ENCODE measurements at places on chromosomes 12 and 14. TPM values are rescaled to one million over a fixed set of nuclear protein-coding genes. Genes with fewer than 3 reads are reported as not detected.

DNA sequence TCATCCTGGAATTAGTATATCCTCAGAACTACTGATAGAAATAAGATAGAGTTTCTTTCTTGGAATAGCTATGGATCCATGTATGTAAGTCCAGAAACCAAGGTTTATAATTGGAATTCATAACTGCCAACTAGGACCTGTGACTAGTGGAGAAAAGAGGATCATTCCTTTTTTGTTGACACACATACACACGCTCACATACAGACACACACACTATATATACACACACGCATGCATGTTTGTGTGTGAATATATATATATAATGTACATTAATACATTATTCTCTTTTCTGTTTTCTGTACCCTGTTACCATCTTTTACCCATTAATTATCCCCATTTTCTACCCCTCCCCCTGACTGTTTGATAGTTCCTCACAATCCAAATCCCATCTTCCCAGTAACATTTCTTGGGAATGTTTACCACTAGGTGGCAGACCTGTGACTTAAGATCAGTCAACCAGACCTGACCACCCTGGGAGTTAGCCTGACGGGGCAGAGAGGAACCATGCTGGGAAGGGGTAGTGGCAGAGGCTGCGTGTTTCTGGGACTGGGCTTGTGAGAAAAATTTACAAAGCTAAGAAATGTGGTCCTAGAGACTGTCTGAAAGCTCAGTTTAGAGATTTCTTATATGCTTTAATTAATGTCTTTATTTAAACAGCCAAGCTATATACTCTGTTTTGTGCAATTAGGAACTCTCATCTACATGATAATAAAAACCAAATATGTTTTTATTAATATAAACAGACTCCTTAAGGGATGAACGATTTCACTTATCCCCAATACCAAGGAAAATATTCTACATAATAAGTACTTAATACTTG is 308.0 kb downstream of the PPFIA2 start:
- peak; percentile 85 for DNase-seq

GRCh38 chr14:68477461-68478085 is 315.3 kb downstream of the ZFP36L1 start:
- DNase-seq, result no peak

- DNase-seq, result no peak
These were observed 278.5 kb downstream of the ADAMTS20 start for GRCh38 chr12:43273467-43273866.

DNA sequence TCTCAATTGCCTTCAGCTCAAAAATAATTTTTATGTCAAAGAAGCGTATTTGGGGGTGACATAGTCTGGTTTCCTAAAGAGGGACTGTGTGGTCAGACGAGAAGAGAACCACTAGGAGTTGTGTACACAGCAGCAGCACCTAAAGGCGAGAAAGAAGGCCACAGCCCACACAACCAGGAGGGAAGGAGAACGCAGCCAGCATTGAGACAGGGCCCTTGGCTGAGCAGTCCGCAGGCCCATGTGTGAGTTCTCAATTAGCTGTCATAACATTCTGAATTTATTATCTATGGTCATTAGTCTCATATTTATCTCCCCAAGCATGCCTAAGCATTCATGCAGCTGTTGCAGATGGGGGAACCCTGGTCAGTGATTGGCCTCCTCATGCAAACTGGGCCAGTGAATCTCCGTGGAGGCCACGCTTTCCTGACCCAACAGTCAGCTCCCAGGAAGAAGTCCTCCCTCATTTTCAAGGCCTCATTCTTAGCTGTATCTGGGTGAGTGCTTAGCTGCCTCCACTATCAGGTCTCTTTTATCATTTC is 81.2 kb upstream of the ATF7IP start:
- DNase-seq, result no peak

- DNase-seq, result no peak
These were observed 37.7 kb upstream of the NR1H4 start for GRCh38 chr12:100435957-100436356.

DNA sequence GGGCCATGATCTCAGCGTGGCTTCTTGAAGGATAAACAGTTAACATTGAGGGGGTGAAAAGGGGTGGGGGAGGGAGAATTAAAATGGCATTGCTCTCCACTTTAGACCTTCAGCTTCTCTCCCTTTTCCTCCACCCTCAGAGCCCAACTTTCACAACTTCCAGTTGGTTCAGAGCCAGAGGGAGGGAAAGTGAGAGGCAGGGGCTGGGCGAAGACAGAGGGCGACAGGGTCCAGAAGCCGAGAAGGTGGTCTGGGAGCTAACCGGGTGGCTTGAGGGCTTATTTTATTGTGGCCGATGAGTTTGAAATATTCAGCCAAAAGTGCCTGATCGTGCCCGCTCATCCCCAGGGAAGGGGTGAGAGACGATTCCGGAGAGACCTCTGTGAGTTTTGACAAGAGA is 4.1 kb downstream of the BMP4 start:
- DNase-seq, result no peak

GRCh38 chr12:118356809-118357256 is 15.9 kb downstream of the TAOK3 start:
- peak; percentile 90 for DNase-seq

GRCh38 chr14:54533100-54533499 is 23.4 kb downstream of the CGRRF1 start:
- DNase-seq, result no peak

DNA sequence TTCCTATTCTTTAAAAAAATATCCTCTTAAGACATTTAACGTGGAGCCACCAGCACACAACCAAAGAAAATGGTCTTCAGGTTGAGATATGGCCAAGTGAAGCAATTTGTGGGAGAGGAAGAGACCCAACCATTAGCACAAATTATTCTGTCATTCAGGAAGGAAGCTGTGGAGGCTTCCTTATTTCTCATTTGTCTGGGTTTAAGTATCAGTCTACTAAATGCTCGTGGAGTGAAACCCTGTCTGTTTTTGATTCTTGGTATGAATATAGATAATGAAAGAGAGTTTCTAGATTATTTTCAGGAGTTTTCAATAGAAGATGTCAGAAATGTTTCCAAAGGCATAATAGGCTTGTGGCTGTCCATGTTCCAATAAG is 125.1 kb downstream of the GPR65 start:
- no peak for DNase-seq

DNA sequence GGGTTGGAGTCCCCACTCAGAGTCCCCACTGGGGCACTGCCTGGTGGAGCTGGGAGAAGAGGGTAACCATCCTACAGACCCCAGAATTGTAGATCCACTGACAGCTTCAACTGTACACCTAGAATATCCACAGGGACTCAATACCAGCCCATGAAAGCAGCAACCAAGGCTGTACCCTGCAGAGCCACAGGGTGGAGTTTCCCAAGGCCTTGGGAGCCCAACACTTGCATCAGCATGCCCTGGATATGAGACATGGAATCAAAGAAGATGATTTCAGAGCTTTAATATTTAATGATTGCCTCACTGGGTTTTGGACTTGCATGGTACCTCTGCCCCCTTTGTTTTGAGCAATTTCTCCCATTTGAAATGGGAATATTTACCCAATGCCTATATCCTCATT is 80.4 kb downstream of the RASSF9 start:
- no peak for DNase-seq

DNA sequence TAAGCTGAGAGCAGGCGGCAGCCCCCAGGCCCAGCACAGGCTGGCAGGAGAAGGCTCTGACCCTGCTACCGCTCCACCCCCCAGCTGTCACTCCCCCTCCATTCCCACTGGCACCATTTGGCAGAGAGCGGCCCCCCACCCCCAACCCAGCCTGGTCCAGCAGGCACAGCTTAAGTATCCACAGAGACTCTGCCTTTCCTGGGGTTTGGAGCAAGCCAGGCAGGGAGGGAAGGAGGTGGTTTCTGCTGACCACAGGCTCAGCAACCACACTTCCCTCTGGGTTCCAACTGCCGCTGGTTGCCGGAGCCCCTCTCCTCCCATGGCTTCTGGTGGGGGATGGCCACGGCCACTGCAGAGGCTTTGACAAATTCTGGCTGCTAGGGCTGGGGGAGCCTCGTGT is 30.5 kb upstream of the CCND2 start:
- DNase-seq, result no peak

- DNase-seq, result peak; percentile 56
These were observed 64.1 kb downstream of the NELL2 start for GRCh38 chr12:44812062-44812461.

DNA sequence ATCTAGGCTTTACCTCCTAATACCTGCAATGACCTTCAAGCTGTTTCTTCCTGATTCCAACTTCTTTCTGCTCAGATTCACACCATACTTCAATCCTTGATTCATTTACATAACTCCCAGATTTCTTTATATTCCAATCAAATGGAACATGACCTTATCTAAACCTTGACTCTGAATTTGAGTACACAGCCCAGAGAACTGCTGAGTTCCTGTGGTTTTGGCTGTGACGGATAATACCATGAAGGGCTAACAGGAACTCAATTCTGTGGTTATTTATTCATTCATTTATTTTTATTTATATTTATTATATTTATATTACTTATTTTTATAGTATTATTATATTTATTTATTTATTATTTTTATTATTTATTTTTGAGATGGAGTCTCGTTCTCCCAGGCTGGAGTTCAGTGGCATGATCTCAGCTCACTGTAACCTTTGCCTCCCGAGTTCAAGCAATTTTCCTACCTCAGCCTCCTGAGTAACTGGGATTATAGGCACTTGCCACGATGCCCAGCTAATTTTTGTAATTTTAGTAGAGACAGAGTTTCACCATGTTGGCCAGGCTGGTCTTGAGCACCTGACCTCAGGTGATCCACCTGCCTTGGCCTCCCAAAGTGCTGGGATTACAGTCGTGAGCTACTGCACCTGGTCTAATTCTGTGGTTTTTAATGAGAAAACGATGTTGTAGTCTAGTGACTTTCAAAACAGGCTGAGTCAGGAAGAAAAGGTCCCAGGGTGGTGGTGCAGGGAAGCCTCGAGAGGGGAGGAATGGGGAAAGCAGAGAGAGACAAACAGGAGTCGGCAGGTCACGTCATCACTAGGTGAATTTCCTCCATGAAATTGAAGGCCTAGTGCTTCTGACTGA is 11.7 kb downstream of the APOLD1 start:
- no peak for DNase-seq

DNA sequence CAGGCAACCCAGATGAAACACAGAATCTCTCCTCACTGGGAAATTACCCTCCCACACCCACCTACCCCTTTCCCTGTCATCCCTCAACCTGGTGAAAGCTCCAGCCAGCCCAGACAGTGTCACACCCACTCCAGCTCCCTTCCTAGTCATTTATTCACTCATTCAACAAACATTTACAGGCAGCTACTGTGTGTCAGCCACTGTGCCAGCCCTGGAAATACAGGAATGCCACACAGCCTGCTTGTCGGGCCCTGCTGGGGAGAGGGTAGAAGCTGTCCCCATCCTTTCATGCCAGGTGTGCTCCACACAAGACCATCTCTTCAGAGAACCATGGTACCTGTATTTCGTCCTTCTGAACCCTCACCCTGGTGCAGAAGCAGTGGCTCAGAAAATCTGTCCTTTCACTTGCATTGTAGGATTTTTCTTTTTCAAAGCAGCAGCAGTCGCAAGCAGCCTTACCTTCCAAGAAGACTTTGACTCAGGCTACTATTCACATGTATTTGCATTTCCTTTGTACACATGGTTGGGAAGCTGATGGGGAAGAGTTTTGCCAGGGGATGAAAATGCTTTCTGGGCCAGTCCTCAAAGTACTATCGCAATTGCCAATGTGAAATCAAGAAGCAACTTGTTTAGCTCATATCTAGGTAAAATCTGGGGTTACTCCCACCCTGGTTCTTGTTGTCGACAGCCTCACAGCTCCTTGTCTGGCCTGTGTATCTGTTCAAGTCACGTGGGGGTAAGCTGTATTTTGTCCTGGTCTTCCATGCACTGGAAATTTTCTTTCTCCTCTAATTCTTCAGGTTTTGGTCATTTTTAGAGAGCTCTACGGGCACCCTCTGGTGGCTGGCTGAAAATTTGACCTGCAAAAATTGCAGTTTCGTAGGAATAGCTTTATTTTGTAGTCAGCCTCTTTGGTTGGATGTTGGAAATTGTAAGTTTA is 147.4 kb upstream of the EGLN3 start:
- DNase-seq, result peak; percentile 58

DNA sequence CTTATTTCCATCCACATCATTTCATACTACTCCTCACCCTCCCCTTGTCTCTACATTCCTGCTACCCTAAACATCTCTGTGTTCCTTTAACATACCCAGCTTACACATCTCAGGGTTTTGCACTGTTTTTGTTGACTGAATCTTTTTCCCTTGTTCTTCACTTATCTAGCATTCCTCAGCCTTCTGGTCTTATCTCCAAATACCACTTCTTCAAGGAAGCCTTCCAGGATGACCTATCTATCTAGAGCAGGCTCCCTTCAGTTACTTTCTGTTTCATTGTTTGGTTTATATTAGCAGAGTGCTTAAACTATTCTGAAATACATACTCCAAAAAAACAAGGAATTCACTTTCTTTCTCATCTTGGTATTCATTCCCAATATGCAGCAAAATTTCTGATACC is 353.1 kb downstream of the NAV3 start:
- no peak for DNase-seq

GRCh38 chr14:22565391-22565945 is 23.6 kb downstream of the DAD1 start:
- DNase-seq, result no peak

DNA sequence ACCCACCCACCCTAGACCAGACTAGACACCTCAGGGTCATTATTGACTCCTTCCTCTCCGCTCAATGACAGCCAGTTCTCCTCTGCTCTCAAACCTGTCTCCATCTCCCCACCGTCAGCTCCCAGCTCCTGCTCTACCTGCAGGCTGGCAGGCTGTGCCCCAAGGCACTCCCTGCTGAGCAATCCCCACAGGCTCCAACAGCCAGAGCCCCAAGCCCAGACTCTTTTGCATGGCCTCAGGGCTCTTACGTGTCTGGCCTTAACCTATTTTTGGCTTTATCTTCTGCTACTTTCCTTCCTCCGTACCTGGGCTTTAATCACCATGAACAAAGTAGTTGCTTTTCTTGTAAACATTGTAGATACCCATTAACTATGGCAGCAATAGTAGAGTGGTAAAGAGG is 162.9 kb upstream of the PRMT8 start:
- no peak for DNase-seq

DNA sequence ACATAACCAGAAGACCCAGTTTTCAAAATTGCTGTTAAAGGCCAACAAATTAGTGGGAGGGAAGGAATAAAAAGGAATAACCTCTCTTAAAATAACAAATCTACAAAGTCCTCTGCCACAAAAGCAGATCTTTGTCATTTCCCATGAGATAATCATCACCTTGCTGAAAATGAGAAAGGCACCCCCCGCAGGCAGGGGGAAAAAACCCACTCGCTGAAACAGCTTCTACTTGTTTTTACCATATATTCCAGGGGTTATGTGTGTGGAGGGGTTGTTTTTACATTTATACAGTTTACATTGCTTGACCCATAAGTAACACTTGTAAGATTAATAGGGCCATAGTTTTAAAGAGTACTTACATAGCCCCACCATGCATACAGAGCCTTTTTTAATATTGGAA is 131.0 kb downstream of the PRICKLE1 start:
- no peak for DNase-seq

Gene GARIN6
- total RNA-seq, result not detected

Gene LIN7A
- total RNA-seq, result not detected

Gene SLC39A2
- not detected for total RNA-seq

Gene SLC7A8
- 27.8 TPM for total RNA-seq

Gene ANKRD33
- not detected for total RNA-seq

Gene CCDC59
- 60.1 TPM for total RNA-seq

Gene CDK2
- total RNA-seq, result 896 TPM

Gene EIF2B2
- 57.3 TPM for total RNA-seq

Gene FIGNL2
- total RNA-seq, result 0.24 TPM

Gene ADAM20
- total RNA-seq, result 0.05 TPM
